ENCODE measurements at places on chromosomes 11 and 22.

GRCh38 chr11:16977136-16977993 is 36.8 kb downstream of the PLEKHA7 start:
- DNase-seq: no peak

GRCh38 chr11:2914455-2915195 is 14.6 kb downstream of the PHLDA2 start:
- no peak for DNase-seq

- no peak for DNase-seq
These were observed 34.7 kb downstream of the ALX4 start for GRCh38 chr11:44275241-44275640.

GRCh38 chr11:26297189-26297975 is 34.5 kb upstream of the ANO3 start:
- DNase-seq: peak; percentile 62

DNA sequence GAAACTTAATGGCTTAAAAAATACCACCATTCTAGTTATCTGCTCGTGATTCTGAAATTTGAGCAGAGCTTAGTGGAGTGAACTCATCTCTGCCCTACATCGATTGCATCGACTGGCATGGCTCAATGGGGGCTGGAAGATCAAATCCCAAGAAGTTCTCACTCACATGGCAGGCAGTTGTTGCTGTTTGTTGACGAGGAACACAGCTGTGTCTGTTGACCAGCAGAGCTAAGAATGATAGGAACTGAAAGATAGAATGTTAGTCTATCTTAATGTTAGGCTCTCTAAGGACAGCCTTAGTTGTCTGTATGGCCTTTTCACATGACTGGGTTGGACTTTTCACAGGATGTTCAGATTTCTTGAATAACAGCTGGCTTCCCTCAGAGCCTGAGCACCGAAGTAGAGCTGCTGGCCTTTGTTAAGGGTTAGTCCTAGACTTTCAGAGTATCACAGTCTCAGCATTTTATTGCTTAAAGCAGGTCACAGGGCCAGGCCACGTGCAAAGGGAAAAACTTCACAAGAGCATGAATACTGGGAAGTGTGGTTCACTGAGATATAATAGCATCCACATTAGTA is 31.6 kb upstream of the IZUMO1R start:
- no peak for DNase-seq

DNA sequence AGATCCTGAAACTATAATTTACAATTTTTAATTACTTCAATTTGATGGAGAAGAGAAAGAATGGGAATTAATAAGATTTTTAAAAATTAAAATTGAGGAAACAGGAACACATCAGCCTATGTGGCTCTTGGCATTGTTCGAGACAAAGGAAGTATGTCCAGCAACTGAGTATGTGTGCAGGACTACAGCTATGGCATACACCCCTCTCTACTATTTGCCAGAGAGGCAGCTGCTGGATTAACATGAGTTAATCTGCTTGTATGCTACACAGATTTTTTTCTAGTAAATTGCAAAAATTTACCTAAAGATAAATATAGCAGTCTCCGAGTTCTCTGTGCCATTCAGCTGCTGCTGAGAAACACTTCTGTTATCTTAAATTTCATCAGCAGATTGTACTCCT is 70.6 kb downstream of the PHF21A start:
- no peak for DNase-seq

GRCh38 chr11:4480577-4481239 is 1.7 kb upstream of the OR52K1 start:
- no peak for DNase-seq

DNA sequence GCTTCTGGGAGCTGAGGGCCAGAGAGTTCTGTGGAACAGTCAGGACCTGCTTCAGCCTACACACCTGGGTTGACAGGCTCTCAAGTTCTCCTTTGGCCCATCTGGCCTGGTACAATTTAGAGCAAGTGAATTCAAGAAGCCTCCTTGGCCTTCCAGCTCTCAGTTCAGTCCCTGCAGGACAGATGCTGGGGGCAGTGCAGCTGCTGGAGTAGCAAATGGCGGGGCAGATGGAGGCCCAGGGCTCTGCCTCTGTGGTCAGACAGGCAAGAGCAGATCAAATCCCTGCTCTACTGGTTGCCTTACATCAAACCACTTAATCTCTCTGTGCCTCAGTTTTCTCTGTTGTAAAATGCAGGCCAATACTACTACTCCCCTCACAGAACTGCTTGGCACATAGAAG is 8.7 kb upstream of the KCNK7 start:
- DNase-seq: no peak

- DNase-seq: no peak
These were observed 9.5 kb downstream of the MACROD1 start for GRCh38 chr11:64156235-64157011.

- no peak for DNase-seq
These were observed 3.4 kb downstream of the TAGLN start for GRCh38 chr11:117202386-117203068.

All from hematopoietic multipotent progenitor cell treated with erythropoietin and hydrocortisone succinate and interleukin-3 and kit ligand, for 8 days (in vitro differentiated cells).